Activated CD4-positive, alpha-beta T cell treated with anti-CD3 and anti-CD28 coated beads, Interleukin-2, amount 50 U/mL, for 24 hours (primary cell): ENCODE measurements at places on chromosomes 6 and 20.
A peak's percentile ranks its signal among the peaks of the same experiment; 100 is the strongest.

- DNase-seq: no peak
Observed at GRCh38 chr6:119022796-119023195, 55.7 kb downstream of the FAM184A start.

DNA sequence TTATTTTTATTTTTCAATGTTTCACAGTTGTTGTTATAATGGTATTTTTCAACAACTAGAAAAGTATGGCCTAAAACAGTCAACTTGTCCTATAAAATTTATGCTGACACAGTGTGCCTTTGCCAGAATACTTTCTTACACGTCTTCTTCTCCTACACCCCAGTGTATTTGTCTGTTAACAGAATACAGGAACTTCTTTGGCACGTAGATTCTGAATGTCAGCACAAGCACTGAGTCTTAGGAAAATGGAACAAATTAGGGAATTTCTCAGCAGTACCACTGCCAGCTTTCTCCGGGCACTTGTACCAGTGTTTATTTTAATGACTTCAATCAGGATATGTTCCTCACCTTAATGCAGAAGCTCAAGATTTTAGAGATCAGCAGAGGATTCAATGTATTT lies 26.7 kb upstream of the AKIRIN2 start:
- no peak for DNase-seq

DNA sequence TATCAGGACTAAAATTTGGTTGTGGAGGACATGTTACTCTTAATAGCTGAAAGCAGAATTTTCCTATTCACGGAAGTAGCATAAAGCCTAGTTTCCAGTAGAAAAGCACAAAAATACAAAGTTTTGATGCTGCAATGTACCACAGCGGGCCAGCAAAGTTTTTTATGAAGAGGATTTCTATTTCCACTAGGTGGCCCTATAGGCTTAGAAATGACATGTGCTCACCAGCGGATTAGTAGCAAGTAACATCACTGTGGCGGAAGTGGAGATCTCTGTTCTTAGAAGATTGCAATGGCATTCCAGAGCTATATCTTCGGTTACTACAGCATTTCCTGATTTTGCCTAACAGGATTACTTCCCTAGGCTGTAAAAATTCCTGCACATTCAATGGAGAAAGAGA lies 1219.0 kb upstream of the EYS start:
- no peak for DNase-seq

DNA sequence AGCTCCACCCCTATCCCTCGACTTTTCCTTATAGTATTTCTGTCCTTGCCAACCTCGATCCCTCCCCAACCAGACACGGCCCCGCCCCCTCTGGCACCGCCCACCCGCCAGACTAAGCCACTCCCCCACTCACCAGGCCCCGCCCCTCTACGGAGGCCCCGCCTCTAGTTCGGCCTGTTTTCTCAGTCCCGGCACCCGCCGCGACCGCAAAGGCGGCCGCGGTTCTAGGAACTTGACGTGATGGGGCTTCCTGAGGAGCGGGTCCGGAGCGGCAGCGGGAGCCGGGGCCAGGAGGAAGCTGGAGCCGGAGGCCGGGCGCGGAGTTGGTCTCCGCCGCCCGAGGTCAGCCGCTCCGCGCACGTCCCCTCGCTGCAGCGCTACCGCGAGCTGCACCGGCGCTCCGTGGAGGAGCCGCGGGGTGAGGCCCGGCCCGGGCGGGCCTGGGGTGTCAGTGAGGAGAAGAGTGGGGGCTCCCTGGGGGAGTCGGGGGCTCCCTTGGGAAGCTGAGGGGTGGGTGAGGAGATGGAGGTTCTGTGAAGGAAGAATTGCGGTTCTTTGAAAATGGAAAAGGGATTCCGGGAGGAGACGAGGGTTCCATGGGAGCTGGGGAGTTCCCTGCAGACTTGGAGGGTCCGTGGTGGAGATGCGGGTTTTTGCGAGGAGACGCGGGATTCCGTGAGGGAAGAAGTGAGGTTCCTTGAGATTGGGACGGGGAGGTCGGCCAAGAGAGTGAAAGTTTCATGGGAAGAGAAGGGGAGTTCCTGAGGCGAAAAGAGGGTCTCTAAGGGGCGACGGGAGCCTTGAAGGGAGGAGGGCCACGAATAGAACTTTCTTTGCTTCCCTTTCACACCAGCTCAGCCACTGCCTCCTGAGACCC lies at the start of gene ACSS2:
ACSS2 (plus strand) TSS at position 207 of the 877 bp plus-strand sequence; CDS start at position 241, 34 bp downstream.
- DNase-seq: peak; percentile 94

DNA sequence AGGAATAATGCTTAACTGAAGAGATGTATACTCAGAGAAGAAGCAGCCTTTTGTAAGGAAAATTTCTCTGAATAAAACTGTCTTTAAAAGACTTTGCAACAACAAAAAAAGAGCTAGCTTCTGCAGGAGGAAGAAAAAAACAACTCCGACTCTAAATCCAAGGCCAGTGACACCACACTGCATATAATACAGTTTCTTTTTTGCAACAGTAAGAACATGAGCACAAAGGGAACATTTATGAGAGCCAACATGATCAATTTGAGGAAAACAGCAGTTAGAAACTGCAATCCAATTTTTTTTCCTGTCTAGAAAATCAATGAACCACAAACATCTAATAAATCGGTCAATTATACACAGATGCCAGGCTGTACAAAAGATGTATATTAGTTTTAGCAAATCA lies 42.9 kb upstream of the UST start:
- DNase-seq: no peak

GRCh38 chr6:162014069-162014811 lies 713.3 kb downstream of the PRKN start:
- DNase-seq: no peak

DNA sequence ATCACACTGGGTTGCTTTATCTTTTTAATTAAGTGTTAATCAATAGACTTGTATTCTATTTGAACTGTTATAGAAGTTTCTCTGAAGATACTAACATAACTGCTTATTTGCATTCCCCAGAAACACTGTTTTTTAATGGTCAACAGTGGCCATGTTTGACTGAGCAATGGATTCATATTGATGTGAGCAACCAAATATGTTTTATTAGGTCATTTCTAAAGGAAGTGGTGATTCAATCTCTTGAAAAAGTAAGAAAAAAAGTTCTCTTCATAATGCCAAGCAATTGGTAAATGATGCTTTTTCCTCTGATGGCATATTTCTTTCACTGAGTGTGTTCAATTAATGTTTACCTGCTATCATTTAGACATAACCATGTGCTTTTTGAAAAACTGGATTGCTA lies 593.0 kb upstream of the CITED2 start:
- DNase-seq: no peak

DNA sequence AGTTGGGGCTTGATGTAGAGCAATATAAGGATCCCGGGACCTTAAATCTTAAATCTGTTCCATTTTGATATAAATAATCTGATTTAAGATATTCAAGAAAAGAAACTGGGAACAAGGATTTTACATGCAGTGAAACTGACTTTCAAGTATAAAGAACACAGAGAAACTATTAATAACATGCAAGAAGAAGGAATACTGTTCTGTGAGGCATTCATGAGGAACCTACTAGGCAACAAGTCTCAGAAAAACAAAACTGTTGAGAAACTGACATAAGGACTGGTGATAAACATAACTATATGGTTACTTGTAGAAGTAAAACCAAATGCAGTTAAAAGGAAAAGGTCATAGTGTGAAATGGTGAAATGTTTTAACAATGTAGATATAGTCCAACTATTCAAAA lies 15.8 kb downstream of the HDDC2 start:
- DNase-seq: no peak

DNA sequence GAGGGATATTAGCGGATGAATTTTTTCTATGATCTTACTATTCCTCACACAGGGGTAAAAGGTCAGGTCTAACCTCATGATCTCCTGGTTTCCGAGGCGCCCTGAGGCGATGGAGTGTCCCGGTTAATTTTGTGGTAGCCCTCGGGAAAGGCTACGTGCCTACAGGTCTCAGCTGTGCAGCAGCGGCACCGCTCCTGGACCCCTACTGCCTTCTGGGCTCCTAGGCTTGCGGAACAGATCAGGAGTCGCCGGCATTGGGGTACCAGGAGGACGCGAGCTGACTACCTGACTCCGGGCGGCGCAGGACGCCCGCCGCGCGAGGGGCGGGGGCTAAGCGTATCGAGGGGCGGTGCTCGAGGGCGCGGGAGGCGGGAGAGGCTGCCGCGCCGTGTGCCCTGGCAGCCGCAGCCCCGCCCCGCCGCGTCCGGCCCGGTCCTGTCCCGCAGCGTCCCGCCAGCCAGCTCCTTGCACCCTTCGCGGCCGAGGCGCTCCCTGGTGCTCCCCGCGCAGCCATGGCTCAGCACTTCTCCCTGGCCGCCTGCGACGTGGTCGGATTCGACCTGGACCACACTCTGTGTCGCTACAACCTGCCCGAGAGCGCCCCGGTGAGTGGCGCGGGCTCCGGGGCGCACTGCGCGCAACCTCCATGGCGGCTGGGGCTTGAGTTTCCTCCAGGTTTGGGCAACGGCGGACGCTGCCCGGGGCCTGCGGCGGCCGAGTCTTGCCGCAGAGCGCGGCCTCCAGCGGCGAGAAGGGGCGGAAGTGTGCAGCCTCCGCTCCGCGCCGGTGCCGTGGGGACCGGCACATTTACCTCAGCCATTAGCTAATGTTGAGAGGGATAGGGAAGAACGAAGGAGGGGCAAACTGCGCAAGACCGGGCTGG lies at the start of gene NT5DC1:
NT5DC1 (plus strand) TSS at position 435 of the 883 bp plus-strand sequence; CDS start at position 513, 78 bp downstream.
- DNase-seq: peak; percentile 74

GRCh38 chr6:6436946-6437345 lies 116.5 kb upstream of the F13A1 start:
- DNase-seq: no peak

DNA sequence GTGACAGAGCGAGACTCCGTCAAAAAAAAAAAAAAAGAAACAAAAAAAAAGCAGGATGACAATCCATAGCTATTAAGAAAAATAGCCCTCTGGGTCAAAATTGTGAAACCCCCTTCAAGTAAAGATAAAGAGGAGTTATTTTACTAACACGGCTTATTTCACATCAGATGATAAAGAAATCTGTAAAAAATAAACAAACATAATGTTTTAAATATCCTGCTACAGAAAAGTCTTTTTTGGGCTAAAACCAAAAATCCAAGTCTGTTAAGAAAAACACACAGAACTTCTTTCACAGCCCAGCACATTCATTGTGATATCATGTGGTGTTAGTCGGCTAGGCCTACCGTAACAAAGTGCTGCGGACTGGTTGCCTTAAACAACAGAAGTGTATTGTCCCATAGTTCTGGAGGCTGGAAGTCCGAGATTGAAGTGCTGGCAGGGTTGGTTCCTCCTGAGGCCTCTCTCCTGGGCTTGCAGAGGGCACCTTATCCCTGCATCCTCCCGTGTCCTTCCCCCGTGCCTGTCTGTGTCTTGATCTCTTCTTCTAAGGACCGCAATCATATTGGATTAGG lies 239.2 kb upstream of the TAB2 start:
- DNase-seq: no peak

GRCh38 chr20:57619051-57619831 lies 985 bp downstream of the ZBP1 start:
- peak; percentile 70 for DNase-seq

DNA sequence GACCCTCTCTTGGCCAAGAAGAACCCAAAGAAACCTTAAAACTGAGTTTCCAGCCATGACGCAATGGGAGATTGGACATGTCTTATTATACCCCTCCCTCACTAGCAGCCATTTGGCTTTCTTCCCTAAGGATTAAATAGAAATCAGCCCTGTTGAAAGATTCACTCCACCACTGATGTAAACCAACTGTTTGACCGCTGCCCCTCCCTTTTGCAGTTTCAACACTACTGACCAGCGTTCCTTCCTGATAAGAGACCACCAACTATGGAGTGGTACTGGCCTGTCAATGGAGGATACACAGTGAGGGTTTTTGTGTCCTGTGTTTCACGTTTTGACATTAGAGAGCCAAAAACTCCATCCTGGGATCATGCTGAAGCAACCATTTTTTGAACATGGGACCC lies 53.2 kb upstream of the CD2AP start:
- no peak for DNase-seq

GRCh38 chr6:19382676-19383075 lies 454.5 kb upstream of the ID4 start:
- DNase-seq: no peak

GRCh38 chr6:70186461-70186860 lies 116.4 kb downstream of the COL9A1 start:
- no peak for DNase-seq

DNA sequence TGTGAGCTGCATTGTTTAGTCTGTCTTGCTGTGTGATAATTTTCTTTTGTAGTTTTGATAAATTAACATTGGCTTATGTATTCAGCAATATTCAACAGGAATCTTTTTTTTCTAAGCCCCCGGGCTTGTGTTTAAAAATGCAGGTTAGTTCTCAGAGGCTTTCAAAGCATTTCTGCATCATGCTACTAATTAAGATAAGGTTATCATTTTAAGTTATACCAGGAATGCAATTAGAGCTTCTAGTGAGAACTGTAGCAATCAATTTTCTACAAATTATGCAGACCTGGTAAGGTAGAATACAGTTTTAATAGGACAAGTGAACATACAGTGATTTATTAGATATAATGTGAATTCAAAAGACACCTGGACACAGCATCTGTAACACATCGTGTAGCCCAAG lies 179.2 kb downstream of the PRL start:
- no peak for DNase-seq

DNA sequence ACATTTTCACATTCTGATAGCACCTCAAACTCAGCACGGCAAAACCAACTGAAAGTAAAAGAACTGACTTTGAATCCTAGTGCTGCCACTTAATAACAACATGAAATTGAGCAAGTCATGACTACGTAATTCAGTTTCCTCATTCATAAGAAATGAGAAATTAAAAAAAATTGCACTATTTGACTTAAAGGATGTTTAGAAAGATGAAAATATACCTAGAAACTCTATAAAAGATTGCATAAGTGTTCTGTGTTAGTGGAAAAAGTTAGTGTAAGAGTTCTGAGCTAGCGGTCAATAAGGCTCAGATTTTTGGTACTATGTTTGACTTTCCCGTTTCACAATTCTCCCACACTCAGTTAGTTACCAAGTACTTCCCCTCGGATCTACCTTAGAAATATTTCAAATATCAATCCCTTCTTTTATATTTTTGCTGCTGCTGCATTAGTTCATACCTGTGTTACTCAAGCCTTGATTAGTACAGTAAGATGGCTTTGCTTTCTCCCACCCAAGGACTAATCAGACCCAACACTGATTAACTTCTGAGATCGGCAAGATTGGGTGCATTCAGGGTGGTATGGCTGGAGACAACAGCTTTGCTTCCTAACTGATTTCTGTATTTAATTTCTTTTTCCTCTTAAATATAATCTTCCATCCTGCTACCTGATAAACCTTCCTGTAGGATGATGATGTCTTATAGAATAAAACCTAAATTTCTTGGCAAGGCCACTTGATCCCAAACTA lies 25.9 kb downstream of the ECHDC1 start:
- no peak for DNase-seq

GRCh38 chr6:3022765-3023662 lies 23.3 kb downstream of the NQO2 start:
- DNase-seq: no peak

DNA sequence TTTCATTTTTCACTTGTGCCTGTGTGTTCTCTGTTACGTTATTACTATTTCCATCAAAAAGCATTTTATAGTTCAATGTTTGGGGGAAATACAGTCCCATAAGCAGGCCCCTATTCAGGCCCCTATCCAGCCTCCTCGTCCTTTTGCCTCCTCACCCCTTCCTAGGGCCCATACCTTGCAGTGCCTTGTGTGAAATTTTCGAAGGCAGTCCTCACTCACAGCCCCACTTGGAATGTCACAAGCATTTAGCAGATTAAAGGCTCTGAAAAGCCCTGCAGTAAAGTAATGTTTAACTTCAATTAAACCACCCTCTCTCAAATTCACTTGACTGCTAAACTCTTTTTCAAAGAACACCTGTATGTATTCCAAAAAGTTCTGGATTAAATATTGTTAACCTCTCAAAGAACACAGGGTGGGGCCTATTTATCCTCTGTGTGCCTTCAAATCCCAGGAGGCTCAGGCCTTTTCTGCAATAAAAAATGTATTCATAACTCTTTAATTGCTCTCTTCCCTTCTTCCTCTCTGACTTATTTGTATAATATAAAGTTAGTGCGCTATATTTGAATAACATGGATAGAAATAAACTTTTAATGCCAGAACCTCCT lies 202.5 kb downstream of the FOXA2 start:
- no peak for DNase-seq
